Karpas-422 (cell line): ENCODE measurements at places on chromosomes 11 and 22. TPM values are rescaled to one million over a fixed set of nuclear protein-coding genes. Genes with fewer than 3 reads are reported as not detected.
A peak's percentile ranks its signal among the peaks of the same experiment; 100 is the strongest.

Gene CSTF3
- total RNA-seq = 45.5 and 55.6 TPM in 2 replicates

Gene TP53AIP1
- not detected in 2 replicates for total RNA-seq

Gene SCN3B
- total RNA-seq = not detected in 2 replicates

Gene UPB1
- 0.19 and 1.3 TPM in 2 replicates for total RNA-seq

Gene KRTAP5-11
- not detected in 2 replicates for total RNA-seq

Gene TCN1
- not detected in 2 replicates for total RNA-seq

Gene SPDYC
- not detected in 2 replicates for total RNA-seq

Gene OR2AG2
- total RNA-seq = 0.22 and 0.48 TPM in 2 replicates

DNA sequence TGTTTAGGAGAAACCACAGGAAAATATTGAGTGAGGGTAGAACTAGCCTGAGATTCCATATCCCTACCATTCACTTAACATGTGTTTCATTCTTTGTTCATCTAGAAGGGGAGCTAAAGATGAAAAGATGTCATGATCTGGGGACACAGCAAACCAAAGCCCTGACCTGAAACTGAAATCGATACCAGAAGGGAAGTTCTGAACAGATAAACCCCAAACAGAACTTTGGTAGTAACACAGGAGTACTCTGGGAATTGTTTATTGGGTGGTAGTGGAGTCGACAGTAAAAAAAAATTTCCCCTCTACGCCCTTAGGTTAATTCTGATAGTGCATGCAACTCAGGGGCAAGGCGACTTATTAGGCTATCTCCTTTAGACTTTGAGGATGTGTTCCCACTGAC, 27.2 kb downstream of the OR2AT4 start:
- no peaks in the 10 kb centered on the region for H3K36me3 ChIP-seq
- H3K27me3 ChIP-seq = 0 out of 2 replicates have a peak, but pooled peaks cover 3% of the 10 kb centered on the region
- no peaks in the 10 kb centered on the region for H3K4me1 ChIP-seq
- no peak overlapping the region for H3K27ac ChIP-seq
- H3K4me3 ChIP-seq = no peak overlapping the region

- H3K4me3 ChIP-seq = no peak overlapping the region
- DNase-seq = no peak
- no peaks in the 10 kb centered on the region for H3K27me3 ChIP-seq
- peaks cover 13% of the 10 kb centered on the region for H3K4me1 ChIP-seq
- no peak overlapping the region for H3K27ac ChIP-seq
Measured at GRCh38 chr22:17767233-17768065, 6.8 kb downstream of the BID start.

DNA sequence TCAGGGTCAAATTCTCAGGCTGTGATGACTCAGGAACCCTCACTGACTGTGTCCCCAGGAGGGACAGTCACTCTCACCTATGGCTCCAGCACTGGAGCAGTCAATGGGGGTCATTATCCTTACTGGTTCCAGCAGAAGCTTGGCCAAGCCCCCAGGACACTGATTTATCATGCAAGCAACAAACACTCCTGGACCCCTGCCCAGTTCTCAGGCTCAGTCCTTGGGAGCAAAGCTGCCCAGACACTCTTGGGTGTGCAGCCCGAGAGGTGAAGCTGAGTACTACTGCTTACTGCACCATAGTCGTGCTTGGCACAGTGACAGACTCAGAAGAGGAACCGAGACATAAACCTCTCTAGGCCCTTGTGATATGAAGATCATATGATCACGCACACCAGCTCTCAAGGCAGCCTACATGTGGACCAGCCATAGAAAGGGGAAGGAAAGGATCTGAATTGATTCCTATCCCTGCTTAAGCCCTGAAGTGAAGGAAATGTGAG, 58.2 kb downstream of the ZNF280B start:
- DNase-seq = peak; percentile 86
- no peak overlapping the region for H3K4me3 ChIP-seq
- H3K27me3 ChIP-seq = peaks cover 4% of the 10 kb centered on the region; the same call in 1 of the 2 replicates
- no peaks in the 10 kb centered on the region for H3K36me3 ChIP-seq
- peaks cover 20% of the 10 kb centered on the region for H3K4me1 ChIP-seq

- peaks cover 7% of the 10 kb centered on the region for H3K4me1 ChIP-seq
- no peak overlapping the region for H3K27ac ChIP-seq
- H3K36me3 ChIP-seq = no peaks in the 10 kb centered on the region
- H3K27me3 ChIP-seq = no peaks in the 10 kb centered on the region; the same call in 1 of the 2 replicates
Measured at GRCh38 chr11:75632962-75633361, 35.9 kb downstream of the MAP6 start.

- peaks cover 15% of the 10 kb centered on the region for H3K4me1 ChIP-seq
- no peak overlapping the region for H3K27ac ChIP-seq
- H3K27me3 ChIP-seq = no peaks in the 10 kb centered on the region
- H3K4me3 ChIP-seq = peak overlapping the region; percentile 76
- H3K36me3 ChIP-seq = no peaks in the 10 kb centered on the region
Measured at GRCh38 chr11:10302359-10302743, 2.5 kb upstream of the ADM start.

- no peak overlapping the region for H3K27ac ChIP-seq
- H3K4me1 ChIP-seq = no peaks in the 10 kb centered on the region
- no peaks in the 10 kb centered on the region for H3K36me3 ChIP-seq
Measured at GRCh38 chr11:120013325-120014250, 124.3 kb downstream of the TRIM29 start.

DNA sequence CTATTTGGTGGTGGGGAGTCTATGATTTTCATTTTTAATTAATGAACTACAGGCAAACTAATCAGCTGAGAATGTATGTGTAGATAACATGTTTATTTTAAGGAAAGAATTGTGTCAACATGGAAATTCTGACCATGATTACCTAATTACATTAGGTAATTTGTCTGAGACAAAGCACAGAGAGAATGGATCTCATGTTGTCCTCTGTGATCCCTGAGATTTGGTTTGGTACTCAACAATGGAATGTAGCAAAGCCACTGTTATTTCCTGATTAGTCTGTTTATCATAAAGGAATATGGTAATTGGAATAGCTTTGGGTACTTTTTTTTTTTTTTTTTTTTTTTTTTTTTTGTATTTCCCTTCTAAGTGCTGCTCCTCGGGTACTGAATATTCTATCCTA, 718.8 kb upstream of the ARHGAP42 start:
- H3K27me3 ChIP-seq = no peaks in the 10 kb centered on the region
- no peak overlapping the region for H3K4me3 ChIP-seq
- DNase-seq = no peak
- no peaks in the 10 kb centered on the region for H3K4me1 ChIP-seq
- H3K36me3 ChIP-seq = no peaks in the 10 kb centered on the region
- no peak overlapping the region for H3K27ac ChIP-seq

GRCh38 chr22:47315862-47316419, 553.5 kb downstream of the TBC1D22A start:
- H3K4me3 ChIP-seq = no peak overlapping the region
- no peak overlapping the region for H3K27ac ChIP-seq
- H3K27me3 ChIP-seq = no peaks in the 10 kb centered on the region; the same call in 1 of the 2 replicates
- no peaks in the 10 kb centered on the region for H3K4me1 ChIP-seq
- no peak for DNase-seq
- no peaks in the 10 kb centered on the region for H3K36me3 ChIP-seq

DNA sequence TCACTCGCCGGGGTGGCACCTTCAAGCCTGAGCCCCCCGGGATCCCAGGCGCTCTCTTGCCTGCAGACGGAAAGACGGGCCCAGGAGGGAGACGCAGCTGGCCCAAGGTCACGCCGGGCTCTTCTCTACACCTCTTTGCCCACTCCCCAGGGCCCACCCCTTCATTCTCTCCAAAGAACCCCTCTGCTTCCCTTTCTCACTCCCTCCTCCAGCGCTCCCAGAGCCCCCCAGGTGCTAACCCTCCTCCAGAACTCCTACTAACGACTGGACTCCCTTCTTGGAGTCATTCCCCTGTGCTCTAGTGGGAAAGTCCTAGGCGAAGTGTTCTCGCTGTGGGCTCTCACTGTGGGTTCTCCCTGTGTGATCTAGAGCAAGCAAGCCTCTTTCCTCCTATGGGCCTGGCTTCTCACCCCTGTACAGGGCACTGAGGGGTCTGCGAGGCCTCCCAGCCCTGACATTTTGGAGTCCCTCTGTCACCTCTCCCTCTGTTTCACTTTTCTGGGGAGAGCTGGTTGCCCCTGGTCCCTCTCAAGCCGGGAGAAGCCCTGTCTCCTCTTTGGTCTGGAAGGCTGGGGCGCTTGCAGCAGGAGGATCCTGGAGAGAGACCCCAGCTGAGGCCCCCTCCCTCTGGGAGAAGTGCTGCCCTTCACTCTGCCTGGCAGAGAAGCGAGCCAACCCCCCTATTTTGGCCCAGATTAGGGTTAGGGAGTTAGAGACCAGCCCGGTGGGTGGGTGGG, 858 bp downstream of the OAF start:
- peak overlapping the region; percentile 65; the same call in 1 of the 2 replicates for H3K4me3 ChIP-seq
- H3K27me3 ChIP-seq = no peaks in the 10 kb centered on the region
- H3K36me3 ChIP-seq = no peaks in the 10 kb centered on the region

- no peaks in the 10 kb centered on the region for H3K4me1 ChIP-seq
- no peaks in the 10 kb centered on the region for H3K36me3 ChIP-seq
- no peak overlapping the region for H3K4me3 ChIP-seq
- no peaks in the 10 kb centered on the region for H3K27me3 ChIP-seq
- DNase-seq = no peak
Measured at GRCh38 chr11:61599968-61600710, 19.3 kb upstream of the SYT7 start.

DNA sequence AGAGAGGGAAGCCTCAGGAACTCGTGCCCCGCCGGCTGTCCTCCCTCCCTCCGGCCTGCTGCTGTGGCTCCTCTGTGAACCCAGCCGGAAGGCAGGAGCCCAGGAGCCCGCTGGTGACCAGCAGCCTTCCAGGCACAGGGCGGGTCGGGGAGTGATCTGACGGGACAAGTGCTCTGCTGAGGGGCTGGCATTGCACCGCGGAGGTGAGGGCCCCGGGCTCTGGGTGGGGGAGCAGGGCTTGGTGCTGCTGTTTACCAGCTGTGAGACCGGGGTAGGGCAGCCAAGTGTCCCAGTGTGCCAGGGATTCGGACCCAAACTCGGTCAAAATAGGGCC, 53.3 kb downstream of the FLRT1 start:
- DNase-seq = no peak
- H3K36me3 ChIP-seq = no peaks in the 10 kb centered on the region
- H3K4me3 ChIP-seq = no peak overlapping the region
- H3K4me1 ChIP-seq = no peaks in the 10 kb centered on the region
- no peaks in the 10 kb centered on the region for H3K27me3 ChIP-seq

- peak; percentile 44 for DNase-seq
- no peaks in the 10 kb centered on the region for H3K27me3 ChIP-seq
- H3K4me3 ChIP-seq = no peak overlapping the region
- no peaks in the 10 kb centered on the region for H3K36me3 ChIP-seq
- no peak overlapping the region for H3K27ac ChIP-seq
- H3K4me1 ChIP-seq = no peaks in the 10 kb centered on the region
Measured at GRCh38 chr11:29962243-29962642, 54.6 kb downstream of the KCNA4 start.

DNA sequence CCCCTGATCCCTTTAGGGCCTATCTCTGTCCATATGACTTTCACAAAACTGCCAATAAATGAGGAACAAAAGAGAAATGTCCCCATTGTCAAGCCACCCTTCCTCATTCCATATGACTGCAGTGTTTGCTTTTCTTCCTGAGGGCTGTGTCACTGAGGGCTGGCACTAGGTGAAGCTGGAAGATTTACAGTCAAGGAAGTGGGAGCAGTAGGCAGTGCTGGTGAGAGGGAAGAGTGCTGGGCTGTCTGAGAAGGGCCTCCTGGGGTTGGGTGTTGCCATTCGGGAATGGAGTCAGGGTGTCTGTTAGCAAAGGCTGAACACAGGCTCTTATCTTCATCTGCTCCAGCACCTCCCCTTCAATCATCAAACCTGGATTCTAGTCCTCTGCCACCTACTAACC, 30.9 kb downstream of the INSC start:
- H3K36me3 ChIP-seq = no peaks in the 10 kb centered on the region
- H3K4me1 ChIP-seq = peaks cover 50% of the 10 kb centered on the region
- no peak for DNase-seq
- no peaks in the 10 kb centered on the region for H3K27me3 ChIP-seq
- H3K4me3 ChIP-seq = no peak overlapping the region
- no peak overlapping the region for H3K27ac ChIP-seq
